Natural killer cell treated with Interleukin-12 subunit alpha and Interleukin-12 subunit beta and Interleukin-15 and Interleukin-18, amount 100 ng/mL, for 72 hours (primary cell): ENCODE measurements at places on chromosomes 4 and X. TPM values are rescaled to one million over a fixed set of nuclear protein-coding genes. Genes with fewer than 3 reads are reported as not detected.

Gene ADAM29
- not detected for total RNA-seq

Gene NRK
- not detected for total RNA-seq

DNA sequence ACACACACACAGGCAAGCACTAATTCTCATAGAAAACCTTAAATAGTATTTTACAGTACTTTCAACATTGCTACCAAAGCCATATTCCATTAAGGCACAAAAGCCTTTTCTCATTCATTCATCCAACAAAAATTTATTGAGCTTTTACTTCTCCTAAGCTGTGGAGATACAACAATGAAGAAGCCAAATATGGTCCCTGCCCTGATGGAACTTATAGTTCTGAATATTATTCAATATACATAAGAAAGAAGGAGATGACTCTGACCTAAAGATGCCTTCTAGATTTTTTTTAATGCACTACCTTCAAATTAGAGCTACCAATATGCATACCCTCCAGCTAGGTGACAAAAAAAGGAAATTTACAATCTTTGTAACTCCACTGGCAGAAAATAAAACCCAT lies 90.0 kb upstream of the WDR44 start:
- DNase-seq, result no peak

DNA sequence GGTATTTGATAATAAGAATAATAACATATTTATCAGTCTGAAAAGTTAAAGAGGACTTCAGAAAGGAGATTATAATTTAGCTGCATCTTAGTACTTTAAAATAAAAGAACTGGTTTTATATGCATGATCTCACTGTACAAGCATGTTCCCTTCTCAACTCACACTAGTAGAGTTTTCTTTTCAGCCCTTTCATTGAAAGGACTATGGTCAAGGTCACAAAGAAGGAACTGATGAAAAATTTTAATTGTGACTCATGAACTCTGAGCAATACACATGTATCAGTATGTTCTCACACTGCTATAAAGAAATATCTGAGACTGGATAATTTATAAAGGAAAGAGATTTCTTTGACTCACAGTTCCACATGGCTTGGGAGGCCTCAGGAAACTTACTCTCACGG lies 73.7 kb upstream of the NDST4 start:
- DNase-seq, result no peak

GRCh38 chr4:2763511-2763967 lies 7.4 kb upstream of the TNIP2 start:
- DNase-seq, result peak; percentile 48

DNA sequence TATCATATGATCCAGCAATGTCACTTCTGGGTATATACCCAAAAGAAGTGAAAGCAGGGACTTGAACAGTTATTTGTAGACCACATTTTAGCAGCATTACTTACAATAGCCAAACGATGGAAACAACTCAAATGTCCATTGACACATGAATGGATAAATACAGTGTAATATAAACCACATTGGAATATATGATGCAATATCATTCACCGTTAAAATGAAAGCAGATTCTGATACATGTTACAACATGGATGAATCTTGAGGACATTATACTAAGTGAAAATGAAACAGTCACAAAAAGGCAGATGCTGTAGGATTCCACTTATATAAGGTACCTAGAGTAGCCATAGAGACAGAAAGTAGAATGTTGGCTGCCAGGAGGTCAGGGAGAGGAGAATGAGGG lies 130.5 kb upstream of the SMAD1 start:
- no peak for DNase-seq

DNA sequence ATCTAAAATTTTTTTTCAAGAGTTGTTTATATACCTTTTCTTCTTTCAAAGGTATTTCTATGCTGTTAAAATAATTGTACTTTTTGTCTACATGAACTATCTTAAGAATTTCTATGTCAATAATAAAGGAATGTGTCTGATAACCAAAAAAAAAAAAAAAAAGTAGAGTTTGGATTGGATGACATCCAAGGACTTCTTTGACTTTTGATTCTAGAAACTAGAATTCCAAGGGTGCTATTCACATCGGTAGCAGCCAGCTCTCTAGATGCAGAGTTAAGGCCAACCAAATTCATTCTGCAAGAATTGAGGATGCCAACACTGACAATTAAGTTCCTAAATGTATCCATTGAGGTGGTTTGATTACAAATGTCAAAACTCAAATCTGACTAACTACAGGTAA lies 42.0 kb upstream of the PRKG2 start:
- DNase-seq, result no peak

DNA sequence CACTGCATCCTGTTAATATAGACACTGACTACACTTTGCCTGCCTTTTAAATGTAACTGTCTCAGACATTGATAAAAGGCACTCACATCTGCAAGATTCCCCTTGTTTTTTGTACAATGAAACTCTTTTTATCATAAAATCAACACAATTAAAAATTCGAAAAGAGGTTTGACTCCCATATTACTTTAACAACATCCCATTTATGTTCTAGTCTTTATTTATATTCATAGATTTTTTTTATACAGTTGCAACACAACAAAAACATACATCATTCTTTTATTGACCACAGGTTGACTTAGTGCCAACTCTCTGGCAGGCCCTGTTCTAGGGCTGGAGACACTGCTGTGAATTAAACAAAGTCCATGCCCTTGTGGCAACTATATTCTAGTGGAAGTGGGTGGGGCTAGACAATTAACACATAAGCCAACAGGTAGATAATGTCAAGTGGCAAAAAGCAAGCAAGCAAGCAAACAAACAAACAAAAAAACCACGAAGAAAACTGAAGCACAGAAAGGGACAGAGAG lies 36.8 kb downstream of the ANK2 start:
- DNase-seq, result no peak

DNA sequence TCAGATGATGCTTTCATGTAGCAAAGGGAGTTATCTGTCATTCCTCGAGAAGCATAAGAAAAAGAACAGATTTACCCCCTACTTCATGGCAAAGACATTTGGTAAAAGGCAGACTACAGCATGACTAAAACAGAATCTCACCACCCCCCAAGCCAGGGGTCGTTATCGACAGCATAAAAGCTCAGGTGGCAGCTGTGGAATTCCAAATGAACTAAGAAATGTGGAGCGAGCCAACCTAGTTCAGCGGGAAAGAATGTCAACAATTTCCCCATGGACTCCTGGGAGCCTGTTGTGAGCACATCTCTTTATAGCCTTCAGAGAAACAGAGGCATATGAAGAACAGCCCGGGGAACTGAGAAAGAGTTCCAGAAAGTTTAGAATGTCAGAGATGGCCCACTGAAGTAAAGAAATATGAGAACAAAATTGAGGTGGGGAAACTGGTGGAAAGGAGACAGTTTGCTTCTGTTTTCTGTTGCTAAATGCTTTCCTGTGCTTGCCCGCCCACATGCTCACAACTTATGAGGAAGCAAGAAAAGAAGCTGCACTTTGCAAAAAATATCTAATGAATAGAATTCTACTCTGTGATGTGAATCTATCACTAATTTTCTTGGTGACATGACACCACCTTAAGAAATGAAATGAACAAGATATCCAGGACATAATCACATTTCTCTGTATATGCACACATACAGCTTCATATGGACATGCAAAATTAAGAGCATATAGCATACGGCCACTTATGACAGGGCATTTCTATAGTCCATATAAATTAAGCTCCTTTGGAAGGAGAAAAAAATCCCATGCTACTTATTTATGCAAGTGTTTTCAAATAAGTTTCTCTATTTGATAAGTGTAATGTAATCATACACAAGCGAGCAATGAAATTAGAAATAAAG lies 135.3 kb upstream of the MID1 start:
- DNase-seq, result no peak

DNA sequence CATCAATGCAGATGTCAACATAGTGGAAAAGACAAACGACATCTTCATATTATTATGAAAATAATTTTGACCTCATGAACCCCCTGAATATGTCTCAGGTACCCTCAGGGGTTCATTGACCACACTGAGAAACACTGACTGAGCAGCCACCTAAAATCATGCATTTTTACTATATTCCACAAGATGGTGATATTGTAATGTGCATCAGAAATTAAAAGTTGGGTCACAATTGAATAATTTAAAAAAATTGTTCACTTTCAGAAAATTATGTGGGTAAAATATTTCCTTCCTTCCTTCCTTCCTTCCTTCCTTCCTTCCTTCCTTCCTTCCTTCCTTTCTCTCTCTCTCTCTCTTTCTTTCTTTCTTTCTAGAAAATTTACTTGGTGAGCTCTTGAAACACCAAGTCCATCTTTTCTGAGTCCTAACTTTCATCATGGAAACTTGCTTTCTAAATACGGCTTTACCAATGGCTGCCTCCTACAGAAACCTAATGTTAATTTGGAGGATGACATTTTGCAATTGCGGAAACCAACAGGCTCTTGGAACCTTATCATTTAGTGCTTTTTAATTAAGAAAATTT lies 103.6 kb downstream of the RTL3 start:
- DNase-seq, result no peak

- DNase-seq, result no peak
Measured at GRCh38 chr4:162241857-162242256, 78.1 kb upstream of the FSTL5 start.

DNA sequence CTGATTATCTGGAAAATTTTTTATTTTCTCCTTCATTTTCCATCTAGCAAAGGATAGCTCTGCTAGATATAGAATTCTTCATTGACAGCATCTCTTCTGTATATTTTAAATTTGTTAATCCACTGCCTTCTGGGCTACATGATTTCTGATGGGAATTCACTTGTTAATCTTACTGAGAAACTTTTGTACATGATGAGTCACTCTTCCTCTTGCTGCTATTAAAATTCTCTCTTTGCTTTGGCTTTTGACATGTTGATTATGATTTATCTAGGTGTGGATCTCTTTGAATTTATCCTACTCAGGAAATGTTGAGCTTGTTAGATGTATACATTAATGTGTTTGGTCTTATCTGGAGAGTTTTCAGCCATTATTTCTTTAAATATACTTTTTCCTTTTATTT lies 27.5 kb downstream of the OR13H1 start:
- no peak for DNase-seq

DNA sequence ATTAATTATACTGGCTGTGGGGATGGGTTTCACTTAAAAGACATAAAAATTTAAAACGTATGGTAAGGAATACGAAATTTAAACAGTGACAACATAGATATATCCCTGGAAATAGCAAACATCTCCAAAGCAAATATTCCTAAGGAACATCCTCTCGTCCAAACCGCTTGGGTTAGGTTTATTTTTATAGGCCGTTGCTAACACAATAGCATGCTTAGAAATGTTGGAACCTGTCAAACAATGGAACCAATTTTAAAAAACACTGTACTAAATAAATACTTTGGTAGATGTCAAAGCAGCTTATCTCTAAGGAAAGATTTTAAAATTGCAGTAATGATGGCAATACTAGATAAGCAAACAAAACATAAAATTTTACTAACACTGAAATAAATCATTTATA lies 45.4 kb downstream of the SEC24D start:
- DNase-seq, result no peak
